ENCODE measurements at places on chromosomes 11 and 22.

GRCh38 chr11:32849761-32850160, 20.0 kb downstream of the PRRG4 start:
- DNase-seq, result no peak

- DNase-seq, result no peak
Observed at GRCh38 chr11:22822203-22822602, 7.4 kb downstream of the SVIP start.

DNA sequence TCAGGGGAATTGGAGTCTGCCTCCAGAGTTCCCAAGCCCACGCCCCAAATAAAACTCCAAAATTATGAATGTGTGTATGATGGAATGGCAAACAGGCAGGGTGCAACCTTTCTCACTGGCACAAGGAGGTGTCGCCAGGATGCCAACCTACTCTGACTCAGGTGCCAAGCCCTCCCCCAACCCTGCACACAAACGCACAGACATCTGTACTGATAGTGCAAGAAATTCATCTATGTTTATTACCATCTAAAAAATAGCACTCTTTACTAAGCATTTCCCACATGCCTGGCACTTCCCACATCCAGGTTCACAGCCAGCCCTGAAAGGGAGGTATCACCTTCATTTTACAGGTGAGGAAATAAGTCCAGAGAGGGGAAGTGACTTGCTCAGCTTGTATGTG, 1.2 kb downstream of the PLA2G3 start:
- DNase-seq, result no peak

DNA sequence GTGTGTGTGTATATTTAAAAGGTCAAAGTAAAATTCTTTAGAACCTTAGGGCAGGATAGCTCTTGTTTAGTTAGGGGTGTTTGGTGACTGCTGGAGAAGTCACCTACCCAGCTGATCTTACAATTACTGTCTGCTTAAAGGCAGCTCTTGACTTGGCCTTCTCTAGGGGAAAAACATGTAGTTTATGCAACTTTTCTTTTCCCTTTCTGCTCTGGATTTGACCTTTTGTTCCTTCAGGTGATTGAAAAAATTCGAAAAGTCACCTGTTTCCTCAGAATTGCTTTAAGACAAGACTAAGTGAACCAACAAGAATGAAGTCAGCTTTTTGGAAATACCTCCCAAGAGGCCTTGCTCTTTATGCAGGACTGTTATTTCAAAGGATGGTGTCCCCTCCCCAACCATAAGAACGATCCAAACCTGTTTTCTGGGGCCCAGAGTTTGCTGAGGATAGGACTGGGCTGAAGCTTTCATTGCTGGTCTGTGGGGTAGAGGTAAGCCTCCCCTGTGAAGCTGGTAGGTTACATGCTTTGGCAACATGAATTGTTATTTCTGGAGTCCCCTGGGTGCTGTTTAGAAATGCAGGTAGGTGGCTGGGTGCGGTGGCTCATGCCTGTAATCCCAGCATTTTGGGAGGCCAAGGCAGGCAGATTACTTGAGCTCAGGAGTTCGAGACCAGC, 111.2 kb downstream of the PTPRJ start:
- DNase-seq, result no peak

- DNase-seq, result no peak
Observed at GRCh38 chr11:94635072-94635471, 67.9 kb downstream of the PIWIL4 start.

DNA sequence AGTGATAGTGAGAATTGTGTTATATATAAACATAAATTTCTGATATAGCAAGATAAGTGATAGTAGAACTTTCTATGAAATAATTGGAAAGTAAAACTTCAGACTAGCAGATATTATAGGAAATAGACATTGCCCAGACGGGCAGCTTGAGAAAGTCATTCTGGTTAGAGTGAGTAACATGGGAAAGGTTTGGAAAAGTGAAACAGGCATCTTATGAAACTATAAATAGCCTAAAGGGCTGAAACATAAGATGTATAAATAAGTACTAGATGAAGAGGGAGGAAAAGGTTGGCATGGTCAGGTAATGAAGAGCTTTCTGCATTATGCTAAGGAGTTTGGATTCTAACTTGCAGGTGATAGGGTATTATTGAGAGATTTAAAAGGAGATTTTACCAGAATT, 101.3 kb downstream of the DYNC2H1 start:
- DNase-seq, result no peak

- no peak for DNase-seq
Observed at GRCh38 chr11:12893787-12894672, 115.1 kb upstream of the RASSF10 start.

Measured in ascending aorta (tissue), 2 donors.